CD8-positive, alpha-beta T cell (primary cell): ENCODE measurements at places on chromosomes 12 and 14.

- DNase-seq = peak; percentile 94
These were observed 576 bp downstream of the SYNE3 start for GRCh38 chr14:95515596-95516552.

DNA sequence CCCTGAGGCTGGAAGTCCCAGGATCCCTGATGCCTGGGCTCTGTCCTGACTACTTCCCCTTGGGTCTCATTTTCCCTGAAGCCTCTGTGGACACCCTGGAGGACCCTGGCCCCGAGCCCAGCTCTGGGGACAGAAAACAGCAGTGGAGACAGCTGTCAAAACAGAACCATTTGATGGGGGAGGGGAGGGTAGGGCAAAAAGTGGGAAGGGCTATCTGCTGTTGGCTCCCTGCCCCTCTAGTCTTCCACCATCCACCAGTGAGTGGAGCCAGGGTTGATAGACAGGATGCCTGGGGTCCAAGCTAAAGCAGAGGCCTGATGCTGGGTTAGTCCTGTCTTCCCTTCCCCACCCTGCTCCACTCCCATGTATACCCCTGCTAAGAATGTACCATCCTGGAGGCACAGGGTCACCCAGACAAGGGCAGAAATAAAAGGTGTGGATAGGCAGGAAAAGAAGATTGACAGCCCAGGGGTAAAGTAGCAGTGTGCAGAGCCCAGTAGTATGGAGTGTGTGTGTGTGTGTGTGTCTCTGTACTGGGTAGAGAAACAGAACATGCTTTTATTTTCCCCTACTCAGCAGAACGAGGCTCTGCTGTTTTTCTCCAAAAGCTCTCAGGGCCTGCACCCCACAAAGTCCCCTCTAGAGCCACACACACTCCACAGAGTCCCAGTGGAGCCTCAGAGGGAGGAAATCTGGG, 9.8 kb downstream of the ZNF385A start:
- no peak for DNase-seq

DNA sequence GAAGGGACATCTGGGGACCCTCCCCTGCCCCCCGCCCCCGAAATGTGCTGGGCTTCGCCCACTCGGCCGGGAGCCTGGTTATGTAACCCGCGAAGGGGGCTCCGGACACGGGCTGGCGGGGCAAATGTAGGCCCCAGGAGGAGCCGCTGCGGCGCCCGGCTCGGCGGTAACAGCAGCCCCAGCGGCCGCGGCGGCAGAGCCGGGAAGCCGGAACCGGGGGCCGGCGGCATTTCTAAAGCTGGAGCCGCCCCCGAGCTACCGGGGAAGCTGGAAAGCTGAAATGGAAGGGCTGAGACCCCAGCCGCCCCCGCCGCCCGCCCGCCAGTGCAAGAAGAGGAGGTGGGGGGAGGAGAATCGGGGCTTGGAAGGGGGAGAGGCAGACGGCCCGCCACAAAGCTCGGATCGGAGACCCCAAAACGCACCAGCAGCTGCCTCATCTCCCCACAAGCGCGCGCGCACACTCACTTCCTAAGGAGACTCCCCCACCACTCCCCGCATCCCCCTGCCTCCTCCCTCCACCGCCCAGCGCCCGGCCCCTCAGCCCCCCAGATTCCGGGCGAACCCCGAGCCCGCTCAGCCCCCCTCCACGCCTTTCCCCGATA, 1.5 kb downstream of the KDM2B start:
- DNase-seq = peak; percentile 72

DNA sequence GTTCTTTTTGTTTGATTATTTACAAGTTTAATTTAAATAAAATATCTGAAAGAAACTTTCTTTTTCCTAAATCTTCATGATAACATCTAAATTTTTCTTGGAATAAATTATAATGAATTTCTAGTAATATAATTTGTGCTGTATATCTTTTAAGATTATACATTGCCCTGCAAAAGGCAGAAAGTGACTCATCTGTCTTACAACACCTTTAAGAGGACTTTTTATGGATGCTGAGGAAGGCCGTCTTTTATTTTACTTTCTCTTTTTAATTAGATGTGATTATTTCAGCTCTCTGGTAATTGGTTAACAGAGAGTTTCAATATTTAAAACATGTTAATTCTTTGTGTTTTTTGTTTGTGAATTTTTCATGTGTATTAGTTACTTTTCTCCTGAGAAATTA, 598.4 kb downstream of the RPL10L start:
- DNase-seq = no peak

DNA sequence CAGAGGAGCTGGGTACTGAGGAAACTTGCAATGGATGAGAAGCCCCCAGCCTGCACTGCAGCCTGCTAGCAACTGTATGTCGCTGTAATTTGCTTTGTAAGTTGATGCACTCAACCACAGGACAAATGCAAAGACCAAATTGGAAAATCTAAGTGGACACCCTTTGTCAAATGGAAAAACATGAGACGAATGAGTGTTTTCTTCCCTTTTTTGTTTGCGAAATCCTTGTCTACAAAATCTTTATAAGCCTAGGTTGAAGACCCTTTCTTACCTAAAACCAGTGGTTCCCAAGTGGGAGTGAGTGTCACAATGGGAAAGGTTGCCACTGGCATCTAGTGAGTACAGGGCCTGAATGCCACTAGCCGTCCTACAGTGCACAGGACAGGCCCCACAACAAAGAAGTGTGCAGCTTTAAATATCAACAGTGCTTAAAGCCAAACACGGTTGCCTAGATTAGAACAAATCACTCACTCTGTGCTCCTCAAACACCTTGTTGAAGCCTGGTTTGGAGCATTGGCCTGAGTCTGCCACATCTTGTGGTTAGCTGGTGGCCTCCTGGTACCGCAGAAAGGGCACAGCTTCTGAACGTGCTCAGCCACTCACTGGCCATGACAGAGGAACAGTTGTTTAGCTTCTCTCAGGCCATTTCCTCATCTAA, 7.6 kb upstream of the VASH1 start:
- no peak for DNase-seq

GRCh38 chr12:86659985-86660384, 403.8 kb upstream of the MGAT4C start:
- DNase-seq = no peak

GRCh38 chr12:79935624-79936345, 888 bp upstream of the PPP1R12A start:
- DNase-seq = no peak

GRCh38 chr14:28305938-28306337, 460.6 kb upstream of the FOXG1 start:
- no peak for DNase-seq

DNA sequence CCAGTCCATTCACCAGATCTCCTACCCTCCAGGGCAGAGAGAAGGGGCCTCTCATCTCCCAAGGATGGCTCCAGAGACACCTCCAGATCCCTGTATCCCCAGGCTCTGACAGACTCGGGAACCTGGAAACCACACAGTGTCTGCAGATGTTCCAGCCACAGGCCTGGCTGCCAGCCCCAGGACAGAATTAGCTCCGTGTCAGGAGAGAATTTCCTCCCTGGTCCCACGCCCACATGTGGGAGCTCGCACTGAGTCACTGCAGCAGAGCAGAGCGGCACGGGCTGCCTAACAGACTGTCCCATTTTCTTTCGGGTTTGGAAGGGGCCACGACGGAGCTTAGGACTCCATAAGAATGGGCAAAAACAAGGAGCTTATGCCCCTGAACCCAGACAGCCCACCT, 33.6 kb downstream of the CMKLR1 start:
- no peak for DNase-seq

- no peak for DNase-seq
These were observed 121.2 kb downstream of the KCNK10 start for GRCh38 chr14:88201851-88202250.

GRCh38 chr14:56358851-56359614, 220.6 kb upstream of the TMEM260 start:
- no peak for DNase-seq

DNA sequence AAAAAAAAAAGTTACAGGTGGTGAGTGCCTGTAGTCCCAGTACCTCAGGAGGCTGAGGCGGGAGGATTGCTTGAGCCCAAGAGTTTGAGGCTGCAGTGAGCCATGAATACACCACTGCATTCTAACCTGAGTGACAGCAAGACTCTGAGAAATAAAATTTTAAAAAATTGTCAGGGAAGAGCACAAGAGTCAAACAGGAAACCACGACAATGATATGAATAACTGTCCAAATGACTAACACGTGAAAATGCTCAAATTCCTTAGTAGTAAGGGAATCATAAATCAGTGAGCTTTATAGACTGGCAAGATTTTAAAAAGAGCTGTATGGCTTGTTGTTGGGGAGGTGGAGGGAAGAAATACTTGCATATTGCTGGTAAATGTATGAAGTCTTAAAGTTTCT, 12.9 kb upstream of the ASPG start:
- no peak for DNase-seq

DNA sequence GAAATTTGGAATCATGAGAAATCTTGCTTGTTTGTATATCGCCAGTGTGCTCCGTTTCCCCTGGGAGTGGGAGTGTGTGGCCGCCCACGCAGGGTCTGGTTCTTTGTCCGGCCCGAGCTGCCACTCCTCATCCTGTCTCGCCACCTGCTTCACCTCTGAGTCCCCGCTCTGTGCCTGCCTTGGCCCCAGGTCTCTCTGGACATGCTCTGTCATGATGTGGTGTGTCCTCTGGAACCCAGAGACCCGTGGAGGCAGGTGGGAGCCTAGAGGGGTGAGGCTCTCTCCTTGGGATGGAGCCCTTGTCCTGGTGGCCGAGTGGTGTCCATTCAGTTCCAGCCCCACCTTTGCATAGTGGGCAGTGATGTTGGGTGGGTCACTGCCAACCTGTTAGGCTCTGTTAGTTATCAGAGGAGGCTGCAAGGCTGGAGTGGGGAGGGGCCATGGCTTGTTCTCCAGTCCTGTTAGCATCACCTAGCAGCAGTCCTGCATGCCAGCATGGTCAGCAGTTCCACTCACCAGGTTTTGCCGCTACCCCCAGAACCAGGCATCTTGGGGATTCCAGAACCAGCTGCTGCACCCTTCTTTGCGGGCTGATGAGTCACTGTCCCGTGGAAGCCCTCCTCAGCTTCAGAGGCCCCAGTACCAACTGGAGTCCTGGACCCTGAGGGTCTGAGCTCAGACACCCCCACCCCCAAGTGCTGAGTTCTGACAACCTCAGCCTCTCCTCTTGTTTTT, 76.5 kb downstream of the EP400 start:
- DNase-seq = no peak

DNA sequence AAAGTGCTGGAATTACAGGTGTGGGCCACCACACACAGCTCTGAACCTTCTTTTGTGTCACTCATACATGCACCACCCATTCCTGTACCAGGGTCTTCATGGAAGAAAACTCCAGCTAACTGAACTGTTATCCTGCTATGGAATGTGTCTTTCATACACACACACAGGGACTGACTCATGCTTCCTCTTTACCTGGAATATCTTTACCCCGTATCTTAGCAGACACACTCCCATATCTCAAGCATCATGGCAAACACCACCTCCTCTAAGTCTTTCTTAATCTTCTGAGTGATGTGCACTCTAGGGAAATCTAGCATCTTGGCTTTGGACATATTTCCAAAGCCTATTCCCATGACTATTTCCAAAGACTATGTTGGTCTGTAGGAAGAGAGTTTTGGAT, 35.0 kb upstream of the DTX1 start:
- DNase-seq = no peak

GRCh38 chr14:91358654-91359220, 58.9 kb downstream of the CCDC88C start:
- no peak for DNase-seq

DNA sequence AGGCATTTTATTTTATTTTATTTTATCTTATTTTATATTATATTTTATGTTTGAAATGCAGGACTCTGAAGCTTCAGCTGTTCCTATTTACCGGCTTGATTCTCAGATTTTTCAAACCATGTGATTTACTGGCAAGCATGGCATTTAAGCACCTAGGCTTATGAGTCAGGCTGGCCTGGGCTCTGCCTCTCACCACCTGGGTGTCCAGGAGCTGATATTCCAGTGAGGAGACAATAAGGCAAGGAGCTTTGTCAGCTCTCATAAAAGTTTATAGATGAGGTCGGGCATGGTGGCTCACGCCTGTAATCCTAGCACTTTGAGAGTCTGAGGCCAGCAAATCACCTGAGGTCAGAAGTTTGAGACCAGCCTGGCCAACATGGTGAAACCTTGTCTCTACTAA, 2.1 kb downstream of the DAO start:
- no peak for DNase-seq

DNA sequence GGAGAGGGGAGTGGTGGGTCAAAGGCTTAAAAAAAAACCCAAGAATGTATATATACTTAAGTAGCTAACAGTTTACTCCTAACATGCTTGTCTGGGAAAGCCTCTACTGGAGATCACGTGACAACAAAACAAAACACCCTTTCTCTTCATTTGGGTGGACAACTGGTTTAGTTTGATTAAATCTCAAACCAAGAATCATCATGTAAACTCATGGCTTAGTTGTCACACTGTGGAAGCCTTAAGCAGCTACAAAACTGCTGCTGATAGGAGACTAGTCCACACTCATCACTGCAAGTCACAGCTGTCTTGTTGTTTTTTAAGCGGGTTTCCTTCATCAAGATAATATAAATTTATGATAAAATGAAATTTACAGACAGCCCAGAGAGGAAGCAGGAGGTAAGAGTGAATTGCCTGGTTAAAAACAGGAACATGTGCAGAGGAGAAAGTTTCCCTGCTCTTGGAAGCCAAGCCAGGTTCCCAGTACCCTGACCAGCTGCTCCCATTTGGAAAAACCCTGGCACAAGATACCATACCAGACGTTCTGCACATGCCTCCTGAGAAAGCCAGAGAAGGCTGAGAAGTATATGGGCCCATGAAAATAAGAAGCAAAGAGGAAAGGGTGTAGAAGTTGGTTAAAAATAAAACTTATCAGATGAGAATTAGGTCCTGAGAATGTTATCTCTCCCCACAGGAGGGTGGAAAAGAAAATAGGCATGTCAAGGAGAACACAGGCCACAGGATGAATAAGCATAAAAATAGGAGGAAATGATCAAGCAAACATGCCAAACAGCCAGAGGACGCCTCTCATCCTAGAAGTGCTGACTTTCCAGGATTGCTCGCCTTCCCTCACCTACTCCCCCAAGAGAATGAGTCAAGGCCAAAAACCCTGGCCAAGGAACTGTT, 34.0 kb downstream of the EGLN3 start:
- no peak for DNase-seq

DNA sequence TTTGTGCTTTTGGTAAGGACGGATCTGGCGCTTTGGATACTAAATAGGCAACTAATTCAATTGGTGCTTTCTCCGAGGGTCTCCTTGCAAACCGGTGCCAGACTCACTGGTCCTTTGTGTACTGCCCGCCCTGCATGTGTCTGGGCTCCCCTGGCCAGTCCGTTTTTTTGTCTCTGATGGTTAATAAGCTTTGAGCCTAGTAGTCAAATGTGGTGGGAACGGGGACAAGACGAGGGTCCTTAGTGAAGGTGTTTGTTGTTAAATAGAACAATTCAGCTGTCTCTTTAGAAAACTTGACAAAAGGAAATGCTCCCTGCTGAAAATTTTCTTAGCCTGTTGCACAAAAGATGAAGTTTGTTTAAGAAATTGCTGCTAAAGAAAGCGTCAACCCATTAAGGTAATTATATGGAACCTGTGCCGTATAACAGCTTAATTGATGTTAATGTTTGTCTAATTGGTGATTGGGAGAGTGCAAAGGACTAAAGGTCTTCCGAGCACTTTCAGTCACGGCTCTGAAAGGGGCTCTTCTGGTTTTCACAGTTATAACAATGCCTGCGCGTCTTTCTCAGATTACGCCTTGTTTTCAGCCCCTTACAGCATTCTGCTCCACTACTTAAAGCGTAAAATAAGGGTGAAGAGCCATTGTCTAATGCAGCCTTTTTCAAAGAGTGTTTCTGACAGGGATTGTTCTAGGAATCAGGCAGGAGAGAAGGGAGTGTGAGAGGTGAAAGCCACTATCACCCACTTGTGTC, 537.4 kb downstream of the PRKD1 start:
- no peak for DNase-seq
